ENCODE measurements at places on chromosomes 6 and 20. TPM values are rescaled to one million over a fixed set of nuclear protein-coding genes. Genes with fewer than 3 reads are reported as not detected.

Gene SYNCRIP
- 137 TPM for total RNA-seq

Gene METTL24
- total RNA-seq: not detected

Gene CRISP2
- total RNA-seq: not detected

Gene SLC44A4
- 0.12 TPM for total RNA-seq

Gene TAP2
- total RNA-seq: 17.4 TPM

Gene SOBP
- total RNA-seq: 7.0 TPM

GRCh38 chr6:79841577-79842375 is 105.6 kb downstream of the ELOVL4 start:
- H3K27ac ChIP-seq: no peak overlapping the region
- no peaks in the 10 kb centered on the region for H3K27me3 ChIP-seq

DNA sequence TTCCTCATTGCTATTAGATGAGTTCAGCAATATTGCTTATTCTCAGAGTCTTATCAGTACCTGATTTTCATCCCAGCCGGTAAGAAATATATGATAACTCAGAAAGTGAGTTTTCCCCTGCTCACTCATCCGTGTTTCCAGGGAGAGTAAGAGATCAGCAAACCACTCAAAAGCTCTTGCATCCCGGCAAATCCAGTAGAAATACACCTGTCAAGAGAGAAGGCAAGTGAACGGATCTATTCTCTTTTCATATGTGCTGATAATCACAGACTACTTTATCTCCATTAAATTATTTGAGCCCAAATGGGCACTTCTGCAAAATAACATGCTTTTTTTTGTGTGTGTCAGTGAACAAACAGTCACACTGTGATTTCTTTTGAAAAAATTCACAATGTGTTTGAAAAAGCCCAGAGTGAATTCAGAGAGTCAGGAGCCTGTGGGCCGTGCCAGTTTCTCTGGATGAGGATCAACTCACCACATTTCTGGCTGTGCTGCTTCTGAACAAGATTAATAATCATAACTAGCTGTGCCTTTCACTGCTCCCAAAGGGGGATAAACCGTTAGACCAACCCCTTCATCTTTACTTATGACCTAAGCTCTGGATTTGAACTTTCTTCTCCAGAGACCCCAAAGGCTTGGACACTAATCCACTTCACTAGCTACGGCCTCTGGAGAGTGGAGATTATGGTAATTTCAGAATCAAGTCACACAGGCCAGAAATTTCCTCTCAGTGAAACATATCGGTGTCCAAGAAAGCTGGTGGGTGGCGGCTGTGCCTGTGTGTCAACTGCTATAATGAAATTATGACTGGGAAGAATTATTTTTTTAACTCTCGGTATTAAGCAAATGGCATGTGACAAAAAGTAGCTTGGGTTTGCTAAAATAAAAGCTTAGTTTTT is 44.2 kb downstream of the NOX3 start:
- no peaks in the 10 kb centered on the region for H3K4me1 ChIP-seq
- H3K27ac ChIP-seq: no peak overlapping the region
- no peak overlapping the region for H3K4me3 ChIP-seq
- no peaks in the 10 kb centered on the region for H3K36me3 ChIP-seq
- DNase-seq: no peak

DNA sequence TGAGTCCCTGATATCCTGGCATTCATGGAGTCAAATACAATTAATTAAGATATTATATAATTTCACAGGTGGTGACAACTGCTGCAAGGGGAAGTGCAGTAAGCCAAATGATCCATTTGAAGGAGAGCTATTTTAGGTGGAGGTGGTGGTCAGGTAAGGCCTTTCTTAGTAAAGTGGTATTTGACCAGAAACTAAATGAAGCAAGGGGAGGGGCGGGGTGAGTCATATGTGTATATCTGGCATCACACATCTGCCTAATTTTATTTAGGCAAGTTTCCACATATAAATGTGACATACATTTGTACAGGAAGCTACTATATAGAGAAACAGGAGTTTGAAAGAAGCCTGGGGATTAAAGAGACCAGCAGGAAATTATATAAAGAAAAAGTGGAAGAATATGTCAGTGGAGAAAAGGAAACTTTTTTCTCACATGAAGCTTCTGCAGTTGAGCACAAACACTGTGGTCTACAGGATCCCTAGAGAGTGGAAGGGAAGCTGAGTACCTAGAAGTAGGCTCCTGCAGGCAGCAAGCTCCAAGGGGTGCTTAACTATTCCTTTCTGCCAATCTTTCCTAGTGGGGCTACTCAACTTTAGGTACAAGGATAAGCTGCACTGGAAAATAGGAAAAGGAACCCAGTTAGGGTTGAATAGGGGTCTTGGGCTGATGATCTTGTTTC is 99.6 kb downstream of the OGFRL1 start:
- H3K4me3 ChIP-seq: no peak overlapping the region
- peaks cover 4% of the 10 kb centered on the region for H3K4me1 ChIP-seq
- no peak overlapping the region for H3K27ac ChIP-seq
- H3K27me3 ChIP-seq: no peaks in the 10 kb centered on the region
- DNase-seq: no peak

DNA sequence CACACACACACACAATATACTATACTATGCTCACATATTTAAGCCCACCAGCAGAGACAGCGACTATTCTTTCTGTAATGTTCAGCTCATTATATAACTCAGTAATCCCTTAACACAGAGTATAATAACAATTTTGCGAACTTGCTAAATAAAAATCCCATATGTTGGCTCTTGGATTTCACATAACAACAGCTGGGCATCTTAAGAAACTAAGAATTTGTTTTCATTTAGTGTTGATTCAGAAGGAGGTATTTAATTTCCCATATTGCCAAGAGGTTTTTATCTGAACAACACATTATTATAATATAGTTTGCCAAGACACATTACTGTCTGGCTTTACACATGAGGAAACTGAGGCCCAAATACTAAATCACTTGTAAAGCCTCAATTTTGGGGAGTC is 7.4 kb downstream of the ECT2L start:
- no peaks in the 10 kb centered on the region for H3K27me3 ChIP-seq
- peaks cover 23% of the 10 kb centered on the region for H3K4me1 ChIP-seq
- peak overlapping the region; percentile 48 for H3K27ac ChIP-seq
- no peak for DNase-seq
- no peaks in the 10 kb centered on the region for H3K36me3 ChIP-seq

DNA sequence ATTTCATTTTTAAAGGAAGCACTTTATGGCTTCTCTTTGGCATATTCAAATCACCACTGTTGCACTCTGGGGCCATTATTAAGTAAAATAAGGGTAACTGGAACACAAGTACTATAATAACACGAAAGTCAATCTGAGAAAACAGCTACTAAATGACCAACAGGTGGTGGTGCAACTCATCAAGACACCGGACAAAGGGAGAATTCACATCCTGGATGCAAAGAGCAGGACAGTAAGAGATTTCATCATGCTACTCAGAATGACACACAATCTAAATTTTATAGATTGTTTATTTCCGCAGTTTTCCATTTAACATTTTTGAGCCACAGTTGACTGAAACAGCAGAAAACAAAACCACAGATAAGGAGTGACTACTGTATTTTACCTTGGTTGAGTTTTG is 27.6 kb upstream of the LY86 start:
- no peak overlapping the region for H3K27ac ChIP-seq
- no peaks in the 10 kb centered on the region for H3K36me3 ChIP-seq
- no peaks in the 10 kb centered on the region for H3K27me3 ChIP-seq
- no peak overlapping the region for H3K4me3 ChIP-seq

DNA sequence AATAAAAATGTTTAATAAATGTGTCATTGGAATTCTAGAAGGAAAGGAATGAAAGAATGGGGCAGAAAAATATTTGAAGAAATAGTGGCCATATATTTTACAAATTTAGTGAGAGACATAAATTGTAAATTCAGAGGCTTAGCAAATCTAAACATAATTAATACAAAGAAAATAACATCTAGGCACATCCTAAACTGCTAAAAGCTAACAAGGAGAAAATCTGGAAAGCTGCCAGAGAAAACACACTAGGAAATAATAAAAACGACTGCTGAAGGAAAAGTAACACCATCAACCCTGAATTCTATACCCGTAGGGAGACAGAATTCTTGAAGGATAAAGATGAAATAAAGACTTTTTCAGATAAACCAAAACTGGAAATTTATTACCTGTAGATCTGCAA is 23.8 kb downstream of the CYB5R4 start:
- no peaks in the 10 kb centered on the region for H3K4me1 ChIP-seq
- DNase-seq: no peak
- H3K27ac ChIP-seq: no peak overlapping the region
- no peaks in the 10 kb centered on the region for H3K27me3 ChIP-seq

DNA sequence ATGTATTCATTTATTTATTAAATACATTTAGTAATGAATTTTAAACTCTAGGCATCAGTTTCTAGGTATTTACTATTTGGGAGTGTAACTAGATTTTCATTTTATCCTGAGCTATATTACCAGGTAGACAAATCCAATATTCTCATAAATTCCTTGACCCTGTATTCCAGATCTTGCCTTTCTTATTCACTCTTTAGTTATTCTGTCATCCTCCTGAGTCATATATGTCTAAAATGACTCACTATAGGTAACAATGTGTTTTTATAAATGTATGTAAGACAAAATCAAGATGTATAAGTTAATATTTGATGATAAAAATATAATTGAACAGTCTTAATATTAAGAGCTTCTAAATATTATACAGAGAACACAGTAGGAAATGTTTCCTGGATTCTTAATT is 642.1 kb upstream of the NRSN1 start:
- DNase-seq: no peak
- H3K36me3 ChIP-seq: no peaks in the 10 kb centered on the region
- no peak overlapping the region for H3K27ac ChIP-seq
- no peak overlapping the region for H3K4me3 ChIP-seq
- H3K27me3 ChIP-seq: no peaks in the 10 kb centered on the region

Measured in SJCRH30 (cell line).